IPS DF 19.7 (cell line): ENCODE measurements at places on chromosomes 11 and 22.

GRCh38 chr11:26229257-26229656, 102.7 kb upstream of the ANO3 start:
- no peak for DNase-seq

- DNase-seq = no peak
Observed at GRCh38 chr11:94574193-94574961, 7.2 kb downstream of the PIWIL4 start.

DNA sequence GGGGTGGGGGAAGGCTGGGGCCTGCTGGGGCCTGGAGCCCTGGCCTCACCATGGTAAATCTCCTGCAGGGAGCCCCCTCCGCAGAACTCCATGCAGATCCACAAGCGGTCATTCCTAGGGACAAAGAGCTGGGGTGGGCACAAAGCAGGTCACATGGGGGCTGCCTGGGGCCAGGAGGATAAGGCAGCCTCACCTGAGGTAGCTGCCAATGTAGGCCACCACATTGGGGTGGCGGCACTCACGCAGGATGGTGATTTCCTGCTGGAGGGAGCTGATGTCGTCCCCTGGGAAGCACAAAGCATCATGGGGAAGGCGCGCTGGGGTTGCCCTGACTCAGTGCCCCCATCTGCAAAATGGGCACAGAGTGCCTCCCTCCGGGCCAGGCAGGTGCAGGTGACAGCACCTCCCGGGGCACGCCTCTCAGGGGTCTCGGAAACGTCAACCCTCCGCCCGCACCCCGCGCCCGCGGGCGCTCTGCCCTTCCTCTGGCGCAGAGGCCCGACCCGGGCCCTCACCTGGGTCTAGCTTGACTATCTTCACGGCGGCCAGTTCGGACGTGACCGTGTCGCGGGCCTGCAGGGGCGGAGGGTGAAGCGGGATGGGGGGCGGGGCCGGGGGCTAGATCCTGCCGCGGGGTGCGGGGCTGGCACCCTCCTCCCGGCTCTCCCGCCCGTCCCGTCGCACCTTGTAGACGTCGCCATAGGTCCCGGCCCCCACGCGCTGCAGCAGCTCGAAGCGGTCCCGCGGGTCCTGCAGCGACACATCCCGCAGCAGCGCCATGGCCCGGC, 450 bp downstream of the MAP4K2 start:
- DNase-seq = no peak

GRCh38 chr11:4105916-4106315, 11.3 kb downstream of the RRM1 start:
- DNase-seq = no peak

DNA sequence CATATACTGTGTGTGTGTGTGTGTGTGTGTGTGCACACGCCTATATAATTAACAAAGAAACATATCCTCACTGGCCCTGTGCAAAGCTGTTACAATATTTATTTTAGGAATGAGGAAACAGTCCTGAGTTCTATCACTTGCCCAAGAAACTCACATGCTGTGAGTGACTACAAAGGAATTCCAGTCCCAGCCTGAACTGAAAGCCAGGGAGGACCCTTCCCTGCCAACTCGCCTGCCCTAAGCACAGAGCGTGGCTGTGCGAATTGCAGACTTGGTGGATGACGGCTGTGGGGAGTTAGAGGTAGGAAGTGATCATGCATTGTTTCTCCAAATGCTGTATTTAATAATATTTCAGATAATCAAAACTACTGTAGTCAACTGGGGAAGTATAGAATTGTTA, 26.4 kb upstream of the CD5 start:
- no peak for DNase-seq

DNA sequence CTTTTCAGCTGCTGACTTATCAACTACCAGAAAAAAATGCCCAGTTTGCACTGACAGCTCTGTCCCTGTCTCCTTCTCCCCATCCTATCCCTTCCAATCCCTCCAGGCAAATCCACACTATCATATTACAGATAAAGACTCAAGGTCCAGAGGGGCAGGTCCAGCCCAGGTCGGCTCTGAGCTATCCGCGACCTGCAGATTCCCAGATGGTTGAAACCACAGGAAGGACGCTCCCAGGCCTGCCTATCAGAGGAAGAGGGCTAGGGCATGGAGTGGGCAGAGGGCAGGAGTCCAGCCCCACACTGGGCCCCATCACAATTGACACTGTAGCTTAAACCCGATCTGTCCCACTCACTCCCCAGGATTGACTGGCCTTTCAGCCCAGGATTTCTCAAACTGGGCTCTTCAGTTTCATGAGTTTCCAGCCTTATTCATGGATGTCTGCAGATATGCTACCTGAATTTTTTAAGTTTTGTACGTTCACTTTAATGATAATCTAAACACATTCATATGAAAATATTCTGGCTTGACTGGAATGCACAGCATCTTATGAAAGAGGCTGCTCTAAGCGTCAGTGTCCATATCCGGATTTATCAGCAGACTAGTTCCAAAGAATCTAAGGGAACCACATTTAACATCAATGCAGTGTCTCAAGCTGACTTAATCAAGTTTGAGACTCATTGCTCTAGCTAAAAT, 16.4 kb upstream of the FCHSD2 start:
- no peak for DNase-seq

DNA sequence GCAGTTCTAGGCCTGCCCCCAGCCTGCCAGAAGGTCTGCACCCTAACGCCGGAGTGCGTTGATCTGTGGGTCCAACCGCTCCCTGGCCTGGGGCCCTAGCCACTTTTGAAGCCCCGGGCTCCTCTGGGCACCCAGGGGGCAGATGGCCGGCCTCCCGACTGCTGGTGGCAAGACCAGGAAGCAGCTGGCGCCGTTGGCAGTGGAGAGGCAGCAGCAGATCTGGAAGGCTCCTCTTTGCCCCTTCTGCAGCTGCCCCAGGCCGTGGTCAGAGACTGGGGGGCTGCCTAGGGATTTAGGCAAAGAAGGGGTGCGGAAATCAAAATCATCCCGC, 445 bp upstream of the VWCE start:
- no peak for DNase-seq

- no peak for DNase-seq
Observed at GRCh38 chr11:47215366-47215910, 664 bp downstream of the DDB2 start.

- DNase-seq = no peak
Observed at GRCh38 chr22:24938741-24939341, 7.7 kb downstream of the LHFPL7 start.

DNA sequence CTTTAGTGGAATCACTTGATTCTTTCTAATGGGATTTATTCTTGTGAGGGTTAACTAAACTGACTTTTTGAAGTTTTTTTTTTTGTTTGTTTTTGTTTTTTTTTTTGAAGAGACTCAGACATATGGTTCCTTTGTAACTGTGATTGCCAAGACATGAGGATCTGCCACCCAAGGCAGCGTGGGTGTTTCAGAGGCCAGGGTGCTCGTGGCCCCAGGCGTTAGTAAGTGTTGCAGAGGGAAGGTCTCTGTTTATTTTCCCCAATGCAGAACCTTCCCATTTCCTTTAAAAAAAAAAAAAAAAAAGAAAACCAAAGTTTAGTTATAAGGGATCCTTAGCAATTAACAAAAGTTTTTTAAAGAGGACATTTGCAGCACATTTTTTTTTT, 94.8 kb downstream of the CTTN start:
- no peak for DNase-seq

- DNase-seq = no peak
Observed at GRCh38 chr11:10505278-10506007, 35.5 kb downstream of the RNF141 start.

DNA sequence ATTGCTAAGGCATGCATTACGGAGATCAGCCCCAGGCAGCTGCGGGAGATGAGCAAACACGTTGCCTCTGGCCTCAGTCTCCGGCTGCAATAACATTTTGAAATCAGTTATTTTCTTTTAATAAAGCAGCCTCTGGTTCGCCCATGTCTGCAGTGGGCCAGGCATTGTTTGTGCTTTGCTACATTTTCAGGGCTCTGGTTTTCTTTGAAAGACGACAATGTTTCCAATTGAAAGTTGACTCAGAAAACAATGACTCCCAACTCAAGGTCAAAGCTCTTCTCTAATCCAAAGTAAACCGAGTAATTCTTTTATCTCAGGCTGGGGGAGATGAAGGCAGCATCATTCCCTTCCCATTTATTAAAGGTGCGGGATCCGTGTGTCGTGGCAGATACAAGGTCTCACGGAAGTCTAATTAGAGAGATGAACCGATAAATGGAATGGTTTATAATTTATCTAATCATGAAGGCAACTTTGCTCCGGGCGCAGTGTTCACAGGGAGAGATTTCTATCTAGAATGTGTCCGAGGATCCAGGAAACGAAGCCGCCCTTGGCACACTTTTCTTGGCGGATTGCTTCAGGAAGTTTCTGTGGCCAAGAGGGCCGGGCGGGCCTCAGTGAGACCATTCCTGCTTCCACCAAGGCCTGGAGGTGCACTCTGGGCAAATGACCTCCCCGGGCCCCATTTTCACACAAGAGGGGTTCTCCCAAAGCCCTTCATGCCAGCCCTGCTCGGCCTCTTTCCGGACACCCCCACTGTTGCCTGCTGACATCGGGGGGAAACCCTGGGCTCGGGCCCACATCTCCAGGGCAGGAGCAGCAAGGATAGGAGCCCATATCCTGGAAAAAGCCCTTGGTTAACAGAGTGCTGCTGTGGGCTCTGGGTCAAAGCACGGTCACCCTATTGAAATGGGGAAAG, 811.4 kb downstream of the BRD1 start:
- no peak for DNase-seq

DNA sequence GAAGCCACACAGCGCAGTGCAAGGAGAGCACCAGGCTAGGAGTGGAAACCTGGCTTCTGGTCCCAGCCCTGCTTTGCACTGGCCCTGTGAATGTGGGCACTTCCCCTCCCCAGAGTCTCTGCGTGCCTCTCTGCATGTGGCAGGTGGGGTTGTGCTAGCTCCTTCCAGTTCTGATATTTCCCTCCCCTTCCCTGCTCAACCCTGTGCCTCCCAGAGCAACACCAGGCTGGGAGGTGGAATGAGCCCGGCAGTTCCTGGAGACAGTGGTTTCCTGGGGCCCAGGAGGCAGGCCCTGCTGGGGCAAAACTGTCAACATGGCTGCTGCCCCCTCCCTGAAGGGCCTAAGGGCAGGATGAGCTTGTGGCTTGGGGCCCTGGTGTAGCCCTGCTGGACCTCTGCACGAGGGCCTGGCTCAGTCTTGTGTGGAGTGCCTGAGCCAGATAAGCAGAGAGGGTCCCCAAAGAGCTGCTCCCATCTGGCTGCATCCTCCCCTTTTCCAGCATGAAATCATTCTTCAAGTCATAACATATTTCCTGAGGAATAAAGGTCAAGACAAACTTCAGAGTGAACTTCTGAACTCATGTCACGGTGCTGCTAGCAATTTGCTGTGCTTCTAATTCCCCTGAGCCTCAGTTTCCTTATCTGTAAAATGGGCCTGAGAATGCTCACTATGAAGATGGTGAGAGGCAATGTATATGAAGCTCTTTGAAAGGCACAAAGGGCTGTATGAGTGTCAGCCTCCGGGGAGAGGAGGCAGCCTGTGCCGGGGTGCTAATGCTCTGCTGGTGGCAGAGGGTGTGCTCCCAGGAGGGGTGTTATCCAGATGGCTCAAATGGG, 116.0 kb downstream of the GRIK4 start:
- no peak for DNase-seq

GRCh38 chr11:11192541-11192940, 160.5 kb downstream of the CSNK2A3 start:
- no peak for DNase-seq

DNA sequence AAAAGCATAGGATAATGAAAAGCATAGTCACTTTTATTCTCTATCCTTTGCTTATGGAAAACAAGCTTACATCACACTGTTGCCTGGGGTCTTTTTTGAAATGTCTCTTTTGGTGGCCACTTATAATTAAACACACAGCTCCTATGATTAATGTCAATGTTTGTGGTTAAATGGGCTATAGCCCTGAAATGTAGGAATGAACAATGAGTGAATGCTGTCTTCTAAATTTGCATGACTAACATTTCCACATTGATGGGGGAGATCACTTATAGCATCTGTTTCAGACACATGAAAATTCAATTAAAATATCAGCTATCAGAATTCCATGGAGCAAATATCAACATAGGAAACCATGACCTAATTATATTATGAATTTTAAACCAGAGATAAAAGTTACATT, 171.4 kb upstream of the FAT3 start:
- DNase-seq = no peak

DNA sequence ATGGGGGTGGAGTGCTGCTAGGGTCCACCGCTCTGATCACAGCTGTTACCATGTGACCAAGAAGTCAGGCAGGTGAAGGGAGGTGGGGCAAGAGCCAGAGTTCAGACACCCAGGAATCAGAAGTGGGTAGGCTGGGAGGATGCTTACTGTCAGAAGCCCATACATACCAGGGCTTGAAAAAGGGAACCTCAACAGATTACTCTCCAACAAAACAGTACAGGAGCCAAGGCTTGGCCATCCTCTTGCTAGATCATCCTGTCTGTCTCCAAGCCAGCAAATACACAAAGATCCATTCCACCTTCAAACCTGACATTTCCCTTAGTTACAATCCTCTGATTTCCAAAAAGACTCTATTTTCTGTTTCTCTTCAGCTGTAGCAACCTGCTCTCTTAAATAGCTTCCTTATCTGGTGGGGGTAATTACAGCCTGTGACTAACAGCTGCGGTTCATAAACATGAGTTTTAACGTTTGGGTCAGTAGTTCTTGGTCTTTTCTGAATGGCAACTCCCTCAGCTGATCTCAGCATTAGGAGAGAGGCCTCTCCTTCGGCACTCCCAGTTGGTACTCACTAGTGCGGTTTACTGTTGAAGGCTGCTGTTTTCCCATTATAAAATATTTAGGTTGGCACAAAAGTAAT, 31.1 kb upstream of the WT1 start:
- no peak for DNase-seq

GRCh38 chr11:27965559-27965958, 142.4 kb downstream of the KIF18A start:
- peak; percentile 30 for DNase-seq

GRCh38 chr11:116823031-116823843, at the start of gene APOA4:
TSS of gene APOA4 (minus strand) at chr11:116823304. CDS start at chr11:116823191, 113 bp downstream.
- no peak for DNase-seq

- no peak for DNase-seq
Observed at GRCh38 chr11:110356762-110357671, 60.6 kb upstream of the RDX start.

- no peak for DNase-seq
Observed at GRCh38 chr11:93481696-93482095, 61.5 kb downstream of the SMCO4 start.

- DNase-seq = no peak
Observed at GRCh38 chr11:117258576-117258975, 26.1 kb downstream of the RNF214 start.

- no peak for DNase-seq
Observed at GRCh38 chr11:48150213-48150612, 66.4 kb upstream of the OR4B1 start.

DNA sequence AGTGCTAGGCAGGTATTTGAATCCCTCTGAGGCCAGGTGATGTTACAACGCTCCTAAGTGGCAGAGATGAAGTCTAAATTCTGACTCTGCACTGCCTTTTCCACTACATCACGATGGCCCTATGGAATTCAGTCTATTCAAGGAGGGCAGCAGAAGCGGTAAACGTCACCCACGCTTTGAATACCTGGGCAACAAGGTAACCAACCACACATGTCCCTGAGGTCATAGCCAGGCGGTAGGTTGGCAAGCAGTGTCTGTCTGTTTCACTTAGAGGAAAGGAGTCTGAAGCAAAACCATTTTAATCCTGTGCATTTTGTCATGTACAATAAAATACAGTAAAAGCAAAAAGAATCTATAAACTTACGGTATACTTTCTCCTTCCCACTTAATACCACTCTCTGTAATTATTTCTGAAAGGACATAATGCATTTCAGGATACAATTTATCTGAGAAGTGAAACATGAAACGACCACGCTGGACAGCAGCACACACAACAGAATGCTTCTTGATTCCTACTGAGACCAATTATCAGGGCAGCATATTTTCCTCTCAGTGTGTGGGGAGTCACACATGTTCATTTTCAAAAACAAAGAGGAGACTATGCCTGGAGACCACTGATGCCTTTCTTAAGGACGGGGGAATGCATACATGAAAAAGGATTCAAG, 51.3 kb downstream of the PRDM10 start:
- no peak for DNase-seq
